ENCODE measurements at places on chromosomes 1 and 21.

DNA sequence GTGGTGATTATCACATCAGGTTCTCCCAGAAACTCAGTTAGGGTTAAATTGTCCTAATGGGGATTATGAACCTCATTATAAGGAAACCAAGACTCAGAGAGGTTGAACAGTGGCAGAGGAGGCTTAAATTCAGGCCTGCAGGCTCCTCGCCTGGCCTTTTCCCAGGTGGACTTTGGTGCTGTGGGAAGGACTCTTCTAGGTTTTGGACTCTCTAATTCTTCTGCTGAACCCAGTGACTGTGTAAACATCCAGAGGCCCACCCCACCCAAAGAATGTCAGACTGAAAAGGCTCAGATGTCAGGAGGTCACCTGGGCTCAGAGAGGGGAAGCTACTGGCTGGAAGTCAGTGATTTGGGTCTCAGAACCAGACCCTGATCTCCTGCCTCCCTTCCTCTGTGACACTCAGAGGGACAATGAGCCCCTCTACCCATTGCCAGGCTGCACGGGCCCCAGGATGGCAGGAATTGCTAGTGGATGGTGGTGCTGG, 2.5 kb downstream of the ZNF362 start:
- DNase-seq, result no peak

GRCh38 chr1:224579526-224579925, 36.6 kb upstream of the CNIH3 start:
- no peak for DNase-seq

- DNase-seq, result no peak
Observed at GRCh38 chr1:246483569-246483933, 23.5 kb downstream of the SMYD3 start.

DNA sequence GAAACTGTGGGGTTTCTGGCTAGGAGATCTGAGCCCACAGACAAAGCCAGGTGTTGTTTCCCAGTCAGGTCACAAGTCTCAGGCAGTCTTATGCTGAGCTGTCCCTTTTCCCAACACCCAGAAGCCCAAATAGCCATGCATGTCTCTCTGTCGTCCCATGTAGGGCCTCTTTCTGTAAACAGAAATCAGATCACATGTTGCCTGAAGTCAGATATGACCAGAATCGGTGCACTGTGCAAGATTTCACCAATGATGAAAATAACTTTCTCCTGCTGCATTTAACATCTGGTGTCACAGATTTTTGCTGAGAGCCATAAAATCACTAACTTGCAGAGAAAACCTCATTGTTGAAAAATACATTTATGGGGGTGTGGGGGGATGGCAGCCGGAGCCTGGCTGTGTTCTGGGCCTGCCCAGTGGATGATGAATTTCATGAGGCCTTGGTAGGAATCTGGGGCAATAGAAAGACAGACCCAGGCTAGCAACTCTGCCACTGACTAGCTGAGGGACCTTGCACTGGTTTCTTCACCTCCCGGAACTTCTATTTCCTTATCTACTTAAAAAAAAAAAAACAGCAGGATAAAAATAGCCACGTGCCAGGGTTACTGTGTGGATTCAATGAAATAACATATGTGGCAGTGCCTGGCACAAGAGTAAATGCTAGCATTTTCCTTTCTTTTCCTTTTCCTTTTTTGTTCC, 158.8 kb upstream of the NFIA start:
- DNase-seq, result no peak

- no peak for DNase-seq
Observed at GRCh38 chr21:25385341-25385740, 221.9 kb downstream of the MRPL39 start.

- no peak for DNase-seq
Observed at GRCh38 chr1:151549199-151549598, 9.1 kb downstream of the TUFT1 start.

DNA sequence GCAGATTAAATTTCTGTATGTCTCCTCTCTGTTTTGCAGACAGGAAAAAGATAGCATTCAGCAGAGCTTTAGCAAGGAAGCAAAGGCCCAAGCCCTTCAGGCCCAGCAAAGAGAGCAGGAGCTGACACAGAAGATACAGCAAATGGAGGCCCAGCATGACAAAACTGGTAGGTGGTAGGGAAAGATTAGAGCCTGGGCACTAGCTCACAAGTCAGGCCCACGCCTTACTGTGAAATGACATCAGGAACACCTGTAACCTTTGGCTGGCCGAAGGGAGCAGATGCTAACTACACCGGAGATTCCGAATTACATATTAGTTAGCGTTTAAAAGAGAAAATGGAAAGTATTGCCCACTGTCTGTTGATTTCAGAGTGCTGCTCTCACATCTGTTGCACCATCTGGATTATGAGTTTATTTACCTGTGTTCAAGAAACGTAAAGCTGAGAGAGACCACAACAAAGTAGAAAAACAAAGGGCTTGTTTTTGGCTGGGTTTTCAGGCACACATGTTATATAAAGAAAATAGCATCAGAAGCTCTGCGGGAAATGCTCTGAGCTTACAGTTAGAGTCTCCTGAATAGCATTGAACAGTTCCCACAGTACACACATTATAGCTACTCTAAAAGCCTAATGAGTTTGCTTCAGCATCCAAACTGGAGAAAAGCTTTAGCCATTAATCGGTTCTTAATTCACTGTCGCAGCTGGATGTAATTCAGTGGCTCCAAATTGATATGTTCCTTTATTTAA, 160.0 kb downstream of the SDCCAG8 start:
- no peak for DNase-seq

DNA sequence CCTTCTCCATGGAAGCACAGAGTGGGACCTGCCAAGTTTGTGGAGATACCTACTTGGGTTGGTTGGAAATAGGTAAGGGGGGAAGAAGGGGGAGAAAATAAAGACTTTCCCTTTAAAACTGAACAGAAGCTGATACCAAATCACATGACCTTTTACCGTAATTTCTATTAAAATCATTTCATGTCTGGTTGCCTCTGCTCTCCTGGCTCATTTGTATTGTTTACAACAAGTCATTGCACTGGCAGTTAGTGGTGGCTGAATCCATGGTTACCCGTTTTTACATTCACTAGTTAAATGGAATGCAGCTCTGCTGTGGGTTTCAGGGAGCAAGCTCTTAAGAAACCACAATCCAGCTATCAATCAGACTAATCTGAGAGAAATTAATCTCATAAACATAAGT, 353.7 kb upstream of the ESRRG start:
- DNase-seq, result no peak

DNA sequence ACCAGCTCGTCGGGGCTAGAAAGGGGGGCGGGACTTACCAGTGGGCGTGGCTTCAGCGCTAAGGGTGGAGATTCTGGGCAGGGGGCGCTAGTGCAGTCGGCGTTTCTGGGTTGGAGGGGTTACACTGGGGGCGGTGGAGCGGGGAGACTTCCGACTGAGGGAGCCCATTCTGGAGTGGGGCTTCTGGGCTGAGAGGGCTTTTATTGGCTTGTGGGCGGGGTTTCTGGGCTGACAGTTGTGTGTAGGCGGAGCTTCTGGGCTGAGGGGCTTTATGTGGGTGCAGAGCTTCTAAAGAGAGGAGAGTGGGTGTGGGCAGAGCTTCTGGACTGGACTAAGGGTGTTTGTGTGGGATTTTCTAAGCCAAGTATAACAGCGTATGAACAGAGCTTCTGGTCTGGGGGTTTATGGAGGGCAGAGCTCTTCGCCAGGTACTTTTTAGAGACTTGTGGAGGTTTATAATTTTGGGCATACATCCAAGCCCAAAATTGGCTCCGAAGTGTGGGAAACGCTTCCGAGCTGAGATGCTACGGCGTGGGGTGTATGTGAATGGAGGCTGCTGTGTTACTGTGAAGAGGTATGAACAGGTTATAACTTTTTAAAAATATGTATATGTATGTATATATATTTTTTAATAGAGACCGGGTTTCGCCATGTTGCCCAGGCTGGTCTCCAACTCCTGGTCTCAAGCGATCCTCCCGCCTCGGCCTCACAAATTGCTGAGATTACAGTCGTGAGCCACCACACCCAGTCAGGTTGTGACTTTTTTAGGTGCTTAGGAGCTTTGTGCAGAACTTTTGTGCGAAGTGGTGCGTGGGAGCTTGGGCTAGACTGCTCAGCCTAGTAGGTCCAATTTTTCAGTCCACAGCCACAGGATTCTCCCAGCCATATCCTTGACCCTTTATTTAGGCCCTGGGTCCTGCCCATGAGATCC, 825 bp downstream of the TMEM39B start:
- DNase-seq, result no peak

DNA sequence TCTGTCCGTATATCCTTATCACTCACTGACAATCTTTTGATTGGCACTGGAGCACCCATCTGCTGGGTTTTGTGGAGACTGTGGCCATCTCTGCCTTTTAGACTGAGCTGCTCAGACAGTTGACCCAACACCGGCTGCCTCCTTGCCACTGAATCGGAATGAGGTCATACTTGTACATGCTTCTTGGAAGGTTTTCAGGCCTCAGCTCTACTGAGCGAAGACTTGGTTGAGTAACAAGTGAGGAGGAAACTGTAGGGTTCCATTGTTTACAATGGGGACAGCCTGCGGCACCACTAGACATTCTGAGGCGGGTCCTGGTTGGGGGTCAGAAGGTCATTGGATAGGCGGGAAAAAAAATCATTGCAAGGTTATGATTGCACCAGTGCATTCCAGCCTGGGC, 320.3 kb downstream of the KIF26B start:
- DNase-seq, result peak; percentile 7
